ENCODE measurements at places on chromosomes 4 and X.

DNA sequence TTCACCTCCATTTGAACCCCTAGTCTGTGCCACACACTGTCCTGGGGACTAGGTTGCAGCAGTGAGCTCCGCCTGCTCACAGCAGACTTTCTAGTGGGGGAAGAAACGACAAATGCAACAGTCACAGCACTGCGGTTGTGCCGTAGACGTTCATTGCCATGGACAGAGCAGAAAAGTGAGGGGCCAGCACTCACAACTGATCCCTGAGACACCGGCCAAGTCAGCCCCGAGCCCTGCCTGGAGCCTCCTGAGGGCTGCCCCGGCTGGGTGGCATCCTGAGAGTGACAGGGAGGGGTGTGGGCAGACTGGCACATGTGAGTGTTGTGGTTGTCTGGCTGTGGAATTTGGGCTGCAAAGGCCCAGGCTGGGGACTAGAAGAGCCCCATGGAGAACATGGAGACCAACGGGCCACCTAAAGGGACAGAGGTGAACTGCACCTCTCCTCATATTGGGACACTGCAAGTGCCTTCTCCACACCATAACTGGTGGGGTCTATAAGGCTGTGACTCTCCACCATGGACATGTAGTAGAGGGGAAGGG is 4.6 kb downstream of the DUSP9 start:
- H3K4me1 ChIP-seq, result no peaks in the 10 kb centered on the region
- no peaks in the 10 kb centered on the region for H3K36me3 ChIP-seq
- no peak overlapping the region for H3K4me3 ChIP-seq
- DNase-seq, result no peak
- H3K27me3 ChIP-seq, result peaks cover 51% of the 10 kb centered on the region

- H3K4me3 ChIP-seq, result no peak overlapping the region
- no peaks in the 10 kb centered on the region for H3K4me1 ChIP-seq
- H3K27ac ChIP-seq, result no peak overlapping the region
- no peaks in the 10 kb centered on the region for H3K27me3 ChIP-seq
Measured at GRCh38 chr4:110059556-110060191, 138.7 kb downstream of the ELOVL6 start.

DNA sequence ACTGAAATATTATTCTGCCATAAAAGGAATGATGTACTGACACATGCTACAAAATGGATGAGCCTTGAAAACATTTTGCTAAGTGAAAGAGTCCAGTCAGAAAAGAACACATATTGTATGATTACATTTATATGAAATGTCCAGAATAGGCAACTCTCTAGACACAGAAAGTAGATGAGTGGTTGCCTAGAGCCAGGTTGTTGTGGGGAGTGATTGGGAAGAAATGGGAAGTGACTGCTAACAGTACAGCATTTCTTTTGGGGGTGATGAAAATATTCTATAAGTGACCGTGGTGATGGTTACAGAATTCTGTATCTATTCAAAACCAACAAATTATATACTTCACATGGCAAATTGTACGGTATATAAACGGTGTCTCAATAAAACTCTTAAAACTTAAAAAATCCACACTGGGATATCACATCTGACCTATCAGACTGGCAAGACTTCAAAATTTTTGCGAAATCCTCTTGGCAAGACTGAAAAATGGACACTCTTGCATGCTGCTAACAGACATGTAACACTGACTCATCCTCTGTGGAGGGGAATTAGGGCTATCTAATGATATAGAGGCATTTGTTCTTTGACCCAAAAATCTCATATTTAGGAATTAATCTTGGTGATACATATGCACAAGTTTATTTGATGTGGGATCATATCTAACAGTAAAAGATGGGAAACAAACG is 71.8 kb downstream of the FAM13A start:
- H3K4me1 ChIP-seq, result no peaks in the 10 kb centered on the region
- H3K36me3 ChIP-seq, result peaks cover 5% of the 10 kb centered on the region
- no peak overlapping the region for H3K4me3 ChIP-seq
- no peak for DNase-seq
- no peak overlapping the region for H3K27ac ChIP-seq
- no peaks in the 10 kb centered on the region for H3K27me3 ChIP-seq

- no peak for DNase-seq
- H3K27ac ChIP-seq, result peak overlapping the region; percentile 94
- no peaks in the 10 kb centered on the region for H3K4me1 ChIP-seq
- H3K4me3 ChIP-seq, result peak overlapping the region; percentile 82
Measured at GRCh38 chr4:77861495-77861894, 1.1 kb upstream of the MRPL1 start.

GRCh38 chrX:121851033-121851432 is 803.6 kb downstream of the GLUD2 start:
- peaks cover 7% of the 10 kb centered on the region for H3K27me3 ChIP-seq
- DNase-seq, result no peak
- H3K27ac ChIP-seq, result no peak overlapping the region
- H3K4me1 ChIP-seq, result no peaks in the 10 kb centered on the region

DNA sequence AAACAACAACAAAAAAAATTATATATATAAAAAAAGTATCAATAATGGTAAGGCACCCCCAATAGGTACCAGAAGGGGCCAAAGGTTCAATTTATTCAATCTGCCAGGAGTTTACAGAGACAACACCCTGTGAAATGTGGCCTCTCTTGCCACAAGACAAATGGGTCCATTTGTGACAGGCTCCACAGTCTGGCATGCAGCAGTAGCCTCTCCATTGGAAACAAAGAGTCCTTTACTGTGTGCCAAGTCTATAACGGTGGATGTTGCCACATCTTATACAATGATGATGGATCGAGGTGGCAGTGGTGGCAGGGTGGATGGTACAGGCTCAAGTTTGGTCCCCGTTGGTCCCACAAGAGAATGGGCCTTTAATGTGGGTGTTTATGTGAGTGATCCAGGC is 70.1 kb upstream of the SH3RF1 start:
- H3K27ac ChIP-seq, result no peak overlapping the region
- H3K4me3 ChIP-seq, result no peak overlapping the region
- H3K4me1 ChIP-seq, result no peaks in the 10 kb centered on the region

GRCh38 chr4:29565256-29565655 is 1154.9 kb upstream of the PCDH7 start:
- no peaks in the 10 kb centered on the region for H3K4me1 ChIP-seq
- H3K27ac ChIP-seq, result no peak overlapping the region
- no peaks in the 10 kb centered on the region for H3K27me3 ChIP-seq
- no peak for DNase-seq

DNA sequence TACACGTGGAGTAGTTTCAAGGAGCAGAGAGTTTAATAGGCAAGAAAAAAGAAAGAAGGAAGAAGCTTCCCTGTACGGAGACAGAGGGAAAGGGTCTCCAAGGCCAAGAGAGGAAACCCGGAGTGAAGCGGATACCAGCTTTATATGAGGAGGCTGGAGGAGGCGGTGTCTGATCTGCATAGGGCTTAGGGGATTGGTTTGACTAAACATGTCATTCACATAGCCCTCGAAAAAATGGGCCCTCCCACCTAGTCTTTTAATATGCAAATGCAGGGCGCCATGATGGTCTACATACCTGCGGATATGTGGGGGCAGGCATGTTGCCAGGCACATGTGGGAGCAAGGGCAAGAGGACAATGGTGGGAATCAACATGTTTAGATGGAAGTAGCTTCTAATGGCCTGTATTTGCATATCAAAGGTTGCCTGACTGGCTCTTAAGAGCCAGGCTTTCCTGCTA is 103.1 kb upstream of the UGT8 start:
- no peaks in the 10 kb centered on the region for H3K36me3 ChIP-seq
- no peak overlapping the region for H3K4me3 ChIP-seq
- no peaks in the 10 kb centered on the region for H3K27me3 ChIP-seq

DNA sequence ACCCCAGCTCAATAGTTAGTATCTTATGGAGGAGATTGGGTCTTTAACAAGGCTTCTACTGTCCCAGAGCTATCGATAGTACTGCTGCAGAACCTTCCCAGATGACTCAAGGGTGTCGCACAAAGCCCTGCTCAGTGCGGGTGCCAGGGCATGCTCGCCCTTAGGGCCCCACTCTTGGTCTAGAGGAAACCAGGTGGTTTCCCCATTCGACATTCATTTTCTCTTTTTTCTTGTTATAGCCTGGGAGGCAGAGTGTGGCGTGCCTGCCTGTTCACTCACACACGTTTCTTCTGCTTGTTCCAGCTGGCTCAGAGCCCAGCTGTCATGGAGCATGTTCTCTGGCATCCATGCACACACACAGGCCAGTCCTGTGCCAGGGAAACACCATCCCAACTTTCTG is 144.5 kb downstream of the SMIM20 start:
- no peaks in the 10 kb centered on the region for H3K27me3 ChIP-seq
- no peaks in the 10 kb centered on the region for H3K4me1 ChIP-seq
- no peak overlapping the region for H3K4me3 ChIP-seq

- H3K27me3 ChIP-seq, result peaks cover 5% of the 10 kb centered on the region
- no peaks in the 10 kb centered on the region for H3K36me3 ChIP-seq
- no peak for DNase-seq
- no peaks in the 10 kb centered on the region for H3K4me1 ChIP-seq
- H3K4me3 ChIP-seq, result no peak overlapping the region
Measured at GRCh38 chr4:70511365-70511764, 7.0 kb upstream of the AMTN start.

DNA sequence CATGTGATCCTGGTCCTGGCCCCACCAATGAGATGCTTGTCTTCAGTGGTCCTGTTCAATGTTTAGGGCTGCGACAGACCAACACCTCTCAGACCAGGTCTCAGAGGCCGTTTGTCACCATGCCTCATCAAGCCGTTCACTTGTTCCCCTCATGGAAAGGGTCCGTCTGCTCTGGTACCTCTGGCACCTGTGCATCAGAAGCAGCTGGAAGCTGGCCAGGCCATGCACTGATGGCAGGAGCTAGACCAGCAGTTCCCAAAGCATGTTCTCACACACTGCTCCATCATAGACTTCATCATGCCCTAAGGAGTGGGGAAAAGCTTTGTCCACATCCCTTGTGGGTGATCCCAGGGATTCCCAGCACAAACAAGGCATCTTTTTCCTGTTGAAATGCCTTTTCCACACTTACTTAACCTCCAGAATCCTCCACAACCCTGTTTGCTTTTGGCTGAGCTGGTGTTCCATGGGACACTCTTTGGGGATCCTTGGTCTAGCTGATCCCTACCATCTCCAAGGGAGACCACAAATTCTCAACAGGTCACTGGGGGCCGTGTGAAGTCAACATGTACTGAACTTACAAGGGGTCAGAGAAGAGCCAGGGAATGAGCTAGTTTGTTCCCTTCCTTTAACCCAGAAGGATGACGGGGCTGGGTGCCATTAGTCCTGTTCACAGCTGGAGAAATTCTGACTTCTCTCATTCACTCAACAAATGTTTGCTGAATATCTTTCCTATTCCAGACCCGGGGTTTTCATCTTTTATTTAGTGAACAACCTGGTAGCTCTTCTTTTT is 21.8 kb downstream of the SH3TC1 start:
- H3K27ac ChIP-seq, result no peak overlapping the region
- no peak for DNase-seq
- no peaks in the 10 kb centered on the region for H3K4me1 ChIP-seq
- H3K36me3 ChIP-seq, result no peaks in the 10 kb centered on the region

- no peak overlapping the region for H3K4me3 ChIP-seq
- no peaks in the 10 kb centered on the region for H3K27me3 ChIP-seq
- no peak for DNase-seq
- H3K27ac ChIP-seq, result no peak overlapping the region
Measured at GRCh38 chr4:53538756-53539155, 52.5 kb downstream of the LNX1 start.

- DNase-seq, result no peak
- no peak overlapping the region for H3K27ac ChIP-seq
- H3K4me1 ChIP-seq, result no peaks in the 10 kb centered on the region
- H3K27me3 ChIP-seq, result no peaks in the 10 kb centered on the region
- no peaks in the 10 kb centered on the region for H3K36me3 ChIP-seq
Measured at GRCh38 chr4:140793291-140793690, 37.1 kb upstream of the TBC1D9 start.

- no peaks in the 10 kb centered on the region for H3K27me3 ChIP-seq
- no peaks in the 10 kb centered on the region for H3K36me3 ChIP-seq
Measured at GRCh38 chrX:105269386-105269785, 48.9 kb upstream of the TEX13A start.

GRCh38 chrX:100600340-100600739 is 15.6 kb downstream of the TNMD start:
- H3K4me3 ChIP-seq, result no peak overlapping the region
- no peaks in the 10 kb centered on the region for H3K36me3 ChIP-seq
- no peaks in the 10 kb centered on the region for H3K4me1 ChIP-seq
- no peak for DNase-seq
- H3K27ac ChIP-seq, result no peak overlapping the region

DNA sequence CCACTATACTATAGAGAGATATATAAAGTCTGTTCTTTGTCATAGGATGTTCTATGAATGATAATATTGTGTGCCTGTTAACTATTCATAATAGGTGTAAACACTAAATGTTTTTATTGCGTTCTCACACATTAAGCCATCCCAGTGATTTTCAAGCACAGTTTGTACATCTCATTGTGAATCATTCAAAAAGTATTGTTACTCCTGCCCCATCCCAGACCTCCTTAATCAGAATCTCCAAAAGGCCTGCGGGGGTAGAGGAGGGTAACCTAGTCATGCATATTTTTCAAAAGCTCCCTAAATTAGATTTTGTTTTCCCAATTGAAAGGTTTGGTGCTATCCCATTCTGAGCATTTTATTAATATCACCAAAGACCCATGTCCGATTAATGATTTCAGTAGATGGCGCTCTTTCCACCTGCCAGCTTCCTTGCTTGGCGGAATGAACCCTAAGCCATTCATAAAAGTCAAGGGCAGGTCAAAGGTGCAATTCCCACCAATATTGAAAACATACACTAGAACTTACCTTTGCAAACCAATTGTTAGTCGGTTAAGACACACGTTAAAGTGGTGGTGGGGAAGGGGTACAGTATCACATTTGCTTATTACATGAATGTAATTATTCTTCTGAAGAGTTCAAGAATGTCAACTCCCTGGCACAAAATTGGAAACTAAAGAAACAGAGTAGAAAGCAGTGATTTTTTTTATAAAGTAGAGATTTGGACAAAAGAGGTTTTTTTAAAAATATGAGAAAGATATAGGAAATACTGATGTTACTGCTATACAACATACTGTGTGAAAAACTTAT is 5.8 kb upstream of the TET2 start:
- no peak overlapping the region for H3K27ac ChIP-seq
- no peaks in the 10 kb centered on the region for H3K4me1 ChIP-seq
- H3K4me3 ChIP-seq, result no peak overlapping the region
- H3K36me3 ChIP-seq, result no peaks in the 10 kb centered on the region
- no peak for DNase-seq
